ENCODE measurements at places on chromosomes 4 and X. TPM values are rescaled to one million over a fixed set of nuclear protein-coding genes. Genes with fewer than 3 reads are reported as not detected.

PLA2G12A gene
- 44.9 TPM for polyA plus RNA-seq

ADGRG4 gene
- polyA plus RNA-seq, result under 0.01 TPM

CDS1 gene
- 8.0 TPM for polyA plus RNA-seq

ABLIM2 gene
- 5.8 TPM for polyA plus RNA-seq

TSPAN7 gene
- polyA plus RNA-seq, result 133 TPM

FAM114A1 gene
- 29.3 TPM for polyA plus RNA-seq

FATE1 gene
- 0.72 TPM for polyA plus RNA-seq

ATP2B3 gene
- 15.3 TPM for polyA plus RNA-seq

S100G gene
- not detected for polyA plus RNA-seq

FAT1 gene
- polyA plus RNA-seq, result 1.4 TPM

PF4V1 gene
- polyA plus RNA-seq, result not detected

TSPYL2 gene
- polyA plus RNA-seq, result 536 TPM

SERPINA7 gene
- 0.13 TPM for polyA plus RNA-seq

IL9R gene
- polyA plus RNA-seq, result 0.32 TPM

SLC35A2 gene
- 33.5 TPM for polyA plus RNA-seq

CFI gene
- 58.6 TPM for polyA plus RNA-seq

GABRQ gene
- polyA plus RNA-seq, result 0.57 TPM

TMSB15C gene
- 0.64 TPM for polyA plus RNA-seq

SYN1 gene
- 16.5 TPM for polyA plus RNA-seq

IQSEC2 gene
- polyA plus RNA-seq, result 67.9 TPM

PDE5A gene
- polyA plus RNA-seq, result 7.9 TPM

All from adrenal gland (tissue), 19 donors.